ENCODE measurements at places on chromosomes 1 and 21.

GRCh38 chr1:71561729-71562128 lies 480.9 kb upstream of the ZRANB2 start:
- no peak for DNase-seq

- no peak for DNase-seq
These were observed 66.6 kb upstream of the TIAM1 start for GRCh38 chr21:31410499-31411131.

GRCh38 chr21:38416791-38417190 lies 81.5 kb downstream of the ERG start:
- no peak for DNase-seq

- no peak for DNase-seq
These were observed 36.1 kb upstream of the CACYBP start for GRCh38 chr1:174963529-174964125.

All from right atrium auricular region (tissue), 2 donors.